SHP77 treated with DMSO at 0.1 percent for 48 hours (cell line): ENCODE measurements at places on chromosomes 2 and 18.

GRCh38 chr2:180196419-180196977, 189.4 kb upstream of the CWC22 start:
- DNase-seq: no peak

DNA sequence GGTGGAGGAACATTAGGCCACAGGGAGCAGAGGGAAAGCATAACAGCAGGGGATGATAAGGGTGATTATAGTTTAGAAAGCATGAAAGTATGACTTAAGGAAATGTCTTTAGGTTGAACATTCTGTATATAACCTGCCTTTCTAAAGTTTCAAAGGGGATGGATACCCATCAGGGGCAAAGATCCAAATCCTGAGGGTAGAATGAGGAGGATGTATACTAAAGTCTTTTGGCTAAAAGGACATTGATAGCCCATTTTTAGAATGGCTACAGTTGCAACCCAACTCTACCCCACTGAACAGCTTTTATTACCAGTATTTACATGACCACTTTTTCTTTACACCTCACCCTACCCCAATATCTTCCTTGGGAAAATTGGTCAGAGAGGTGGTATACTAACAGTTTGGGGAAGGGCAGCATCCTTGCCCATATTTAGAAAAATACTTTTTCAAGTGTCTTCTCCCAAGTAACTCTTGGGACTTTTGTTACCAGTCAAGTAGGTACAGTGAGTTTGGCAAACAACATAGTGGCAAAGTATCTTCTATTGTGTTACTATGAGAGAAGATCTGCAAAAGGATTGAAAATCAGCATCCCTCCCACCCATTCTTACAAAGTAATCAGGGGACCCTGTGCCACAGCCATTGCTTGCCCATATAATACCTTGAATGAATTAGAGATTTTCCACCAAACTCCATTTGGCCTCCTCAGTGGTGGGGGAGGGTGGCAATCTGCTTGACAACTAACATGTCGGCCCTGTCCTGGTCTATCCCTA, 8.3 kb downstream of the MAT2A start:
- DNase-seq: no peak

GRCh38 chr18:27645929-27646328, 460.8 kb upstream of the CHST9 start:
- DNase-seq: no peak

GRCh38 chr2:72911256-72911655, 6.1 kb upstream of the EMX1 start:
- DNase-seq: no peak

DNA sequence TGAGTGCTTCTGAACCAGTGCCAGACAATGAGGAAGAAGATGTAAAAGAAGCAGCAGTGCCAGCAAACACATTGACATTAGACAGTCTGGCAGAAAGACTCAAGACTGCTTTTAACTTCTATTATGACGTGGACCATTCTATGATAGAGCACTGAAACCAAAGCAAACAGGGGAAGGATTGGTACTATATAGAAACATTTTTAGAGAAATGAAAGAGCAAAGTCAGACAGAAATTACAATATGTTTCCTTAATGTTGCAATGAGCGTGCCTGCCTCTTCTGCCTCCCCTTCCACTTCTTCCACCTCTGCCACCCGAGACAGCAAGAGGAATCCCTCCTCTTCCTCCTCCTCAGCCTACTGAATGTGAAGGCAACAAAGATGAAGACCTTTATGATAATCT, 39.7 kb downstream of the DHX57 start:
- no peak for DNase-seq

DNA sequence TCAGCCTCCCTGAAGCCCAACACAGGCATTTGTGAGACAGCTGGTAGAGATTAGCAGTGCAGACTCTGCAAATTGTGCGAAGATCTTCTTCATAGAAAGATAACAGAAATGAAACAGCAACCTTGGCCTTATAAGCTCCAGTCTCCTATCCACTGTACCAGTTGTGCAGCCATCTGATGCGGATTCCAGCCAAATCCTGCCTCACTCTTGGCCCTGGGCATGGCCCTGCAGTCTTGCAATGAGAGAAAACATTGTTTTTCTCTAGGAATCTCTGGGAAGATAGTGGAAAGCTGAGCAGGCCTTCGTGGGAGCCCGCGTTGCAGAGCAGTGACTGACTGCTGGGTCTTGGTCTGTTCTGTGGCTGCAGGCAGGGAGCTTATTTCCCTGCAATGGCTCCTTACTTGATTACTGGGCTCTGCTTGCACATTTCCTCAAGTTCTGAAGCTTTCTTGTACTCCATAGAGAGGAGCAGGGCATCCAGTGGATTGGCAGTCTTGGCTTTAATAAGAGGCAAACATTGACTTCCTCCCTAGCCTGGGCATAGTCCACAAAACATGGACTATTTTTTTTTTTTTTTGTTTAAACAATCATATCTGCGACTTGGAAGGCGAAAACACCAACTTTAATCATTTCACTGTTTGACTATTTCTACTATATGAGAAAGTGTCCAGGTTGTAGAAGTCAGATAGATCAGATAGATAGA, 193.0 kb downstream of the ACTR3 start:
- no peak for DNase-seq

DNA sequence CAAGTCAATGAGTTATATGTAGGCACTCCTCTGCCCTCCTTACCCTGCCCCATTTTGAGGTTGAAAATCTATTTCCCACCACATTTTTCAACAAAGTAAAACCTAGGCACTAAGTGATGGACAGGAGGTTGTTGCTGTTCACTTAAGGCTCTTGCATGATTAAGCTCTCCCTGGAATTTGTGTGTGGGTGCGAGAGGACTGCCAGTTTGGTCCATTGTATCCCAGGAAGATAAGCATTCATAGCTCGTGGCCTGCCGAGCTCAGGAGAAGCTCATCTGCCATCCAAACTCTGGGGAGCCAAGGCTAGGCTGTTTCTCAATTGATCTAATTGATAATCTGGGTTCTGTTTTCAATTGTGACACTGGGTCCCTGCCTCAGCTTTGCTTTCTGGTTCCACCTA, 4.7 kb upstream of the MAP4K4 start:
- DNase-seq: no peak

DNA sequence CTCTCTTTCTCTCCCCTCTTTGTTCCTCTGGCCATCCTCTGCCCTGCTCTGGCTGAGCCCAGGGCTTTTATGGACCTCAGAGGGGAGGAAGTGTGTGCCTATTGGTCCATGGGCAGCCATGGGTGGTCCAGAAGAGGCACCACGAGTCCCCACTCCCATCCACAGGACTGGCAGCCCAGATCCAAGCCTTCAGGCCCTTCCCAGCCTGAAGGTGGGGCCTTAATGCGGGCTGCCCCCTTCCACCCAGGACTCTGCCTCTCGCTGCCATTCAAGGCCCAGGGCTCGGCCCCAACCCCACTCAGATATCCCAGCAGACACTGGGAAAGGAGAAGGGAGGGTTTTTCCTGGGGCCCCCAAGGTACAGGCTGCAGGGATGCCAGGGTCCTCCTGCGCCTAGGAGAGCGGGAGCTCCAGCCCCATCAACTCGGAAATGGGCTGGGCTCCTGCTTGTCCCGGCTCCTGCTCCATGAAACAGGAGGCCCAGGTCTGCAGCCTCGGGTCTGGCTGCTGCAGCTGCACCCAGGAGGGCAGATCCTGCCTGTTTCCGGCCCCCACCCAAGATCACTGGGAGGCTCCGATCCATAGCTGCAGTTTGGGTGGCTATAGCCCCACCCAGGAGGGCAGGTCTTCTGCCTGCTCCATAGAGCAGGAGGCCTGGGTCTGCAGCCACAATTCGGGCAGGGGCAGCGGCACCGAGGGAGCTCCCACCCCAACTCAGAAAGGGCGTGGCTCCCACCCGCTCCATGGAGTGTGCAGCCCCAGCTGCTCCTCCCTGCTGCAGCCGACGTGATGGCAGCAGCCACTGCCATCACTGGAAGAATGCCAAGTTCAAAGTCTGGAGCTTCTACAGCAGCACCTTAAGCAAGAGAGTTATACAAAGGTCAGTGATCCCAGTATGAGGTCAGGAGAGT, 116.6 kb upstream of the RBBP8 start:
- DNase-seq: peak; percentile 27

GRCh38 chr2:218508299-218508698, 59.9 kb downstream of the USP37 start:
- no peak for DNase-seq

DNA sequence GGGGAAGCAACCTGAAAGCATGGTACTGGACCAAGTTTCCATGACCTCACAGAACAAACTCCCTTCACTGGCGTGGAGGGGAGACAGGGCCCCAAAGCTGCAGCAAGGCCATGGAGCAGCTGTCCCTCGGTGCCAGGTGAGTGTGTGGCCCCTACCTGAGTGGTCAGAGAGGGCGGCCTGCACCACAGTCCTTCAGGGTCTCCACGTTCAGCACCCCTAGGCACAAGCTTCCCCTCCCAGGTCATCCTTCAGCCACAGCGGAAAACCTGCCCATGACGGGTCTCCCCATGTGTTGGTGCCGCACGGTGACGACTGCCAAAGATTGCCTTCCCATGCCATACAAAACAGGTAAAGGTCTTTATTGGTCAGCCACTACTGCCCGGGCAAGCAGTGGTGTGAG, 201.6 kb downstream of the MGAT5 start:
- no peak for DNase-seq

DNA sequence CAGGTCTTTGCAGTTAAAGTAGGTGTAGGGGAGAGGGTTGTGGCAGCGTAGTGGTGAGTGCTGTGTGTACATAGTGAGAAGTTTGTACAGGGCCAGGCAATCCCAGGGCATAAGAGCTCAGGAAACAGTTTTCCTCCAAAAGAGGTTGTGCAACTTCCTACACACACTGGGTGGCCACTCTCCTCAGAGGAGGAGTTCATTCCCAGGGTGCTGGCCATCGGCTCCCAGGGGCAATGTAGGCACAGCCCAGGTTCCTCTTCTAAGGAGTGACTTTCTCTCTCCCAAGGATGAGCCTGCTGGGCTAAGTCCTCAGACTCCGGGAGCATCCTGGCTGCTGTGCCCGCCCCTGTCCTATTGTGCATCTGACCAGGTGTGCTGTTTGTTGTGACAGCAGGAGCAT, 3.0 kb downstream of the ACOXL start:
- no peak for DNase-seq

DNA sequence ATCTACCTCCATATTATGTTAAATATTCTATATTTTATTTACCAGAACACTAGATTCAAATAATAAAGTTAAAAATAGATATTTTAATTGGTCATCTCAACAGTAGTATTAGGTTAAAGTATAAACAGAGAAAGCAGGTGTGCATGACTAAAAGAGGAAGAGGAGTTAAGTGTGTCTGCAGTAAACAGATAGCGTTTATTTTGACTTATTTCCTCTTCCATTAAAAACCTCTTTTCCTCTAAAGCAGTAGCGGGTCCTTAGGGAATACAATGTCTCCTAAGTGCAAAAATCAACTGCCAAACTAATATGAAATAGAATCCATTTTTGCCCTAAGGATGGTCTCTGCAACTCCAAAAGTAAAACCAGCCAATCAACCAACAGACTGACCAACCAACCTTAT, 27.7 kb downstream of the EIF2AK3 start:
- DNase-seq: no peak

DNA sequence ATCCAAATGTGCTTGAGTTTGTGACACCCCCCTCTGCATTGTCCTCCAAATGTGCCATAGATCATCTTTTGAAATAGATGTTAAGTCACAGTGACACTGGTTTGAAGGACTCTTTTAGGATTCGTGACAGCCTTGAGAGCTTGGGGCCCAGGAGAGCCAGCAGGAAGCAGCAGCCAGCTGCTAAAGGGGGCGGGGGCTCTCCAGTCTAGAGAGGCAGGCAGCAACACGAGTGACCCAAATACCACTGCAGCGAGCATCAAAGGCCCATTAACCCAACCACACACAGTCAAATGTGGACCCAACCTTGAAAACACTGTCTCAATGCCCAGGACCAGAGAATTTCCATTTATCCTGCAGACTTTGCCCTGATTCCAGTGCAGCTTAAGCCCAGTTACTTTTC, 75.6 kb downstream of the ZBTB7C start:
- peak; percentile 31 for DNase-seq

DNA sequence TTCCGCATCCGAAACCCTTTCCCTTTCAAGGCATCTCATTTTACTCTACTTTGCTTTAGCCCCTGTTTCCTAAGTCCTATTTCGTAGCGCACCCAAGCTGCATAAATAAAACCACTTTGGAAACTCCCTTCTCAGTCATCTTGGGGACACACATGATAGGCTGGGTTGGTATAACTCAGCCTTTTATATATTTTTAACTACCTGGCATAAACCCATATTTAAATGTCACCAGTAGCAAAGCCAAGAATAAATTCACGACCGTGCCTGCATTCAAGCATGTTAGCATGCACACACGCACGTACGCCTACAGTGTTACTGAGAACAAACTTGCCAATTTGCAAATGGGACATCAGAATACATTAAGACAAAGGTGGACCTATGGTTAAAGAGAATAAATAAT, 564.7 kb upstream of the PIK3C3 start:
- peak; percentile 26 for DNase-seq

DNA sequence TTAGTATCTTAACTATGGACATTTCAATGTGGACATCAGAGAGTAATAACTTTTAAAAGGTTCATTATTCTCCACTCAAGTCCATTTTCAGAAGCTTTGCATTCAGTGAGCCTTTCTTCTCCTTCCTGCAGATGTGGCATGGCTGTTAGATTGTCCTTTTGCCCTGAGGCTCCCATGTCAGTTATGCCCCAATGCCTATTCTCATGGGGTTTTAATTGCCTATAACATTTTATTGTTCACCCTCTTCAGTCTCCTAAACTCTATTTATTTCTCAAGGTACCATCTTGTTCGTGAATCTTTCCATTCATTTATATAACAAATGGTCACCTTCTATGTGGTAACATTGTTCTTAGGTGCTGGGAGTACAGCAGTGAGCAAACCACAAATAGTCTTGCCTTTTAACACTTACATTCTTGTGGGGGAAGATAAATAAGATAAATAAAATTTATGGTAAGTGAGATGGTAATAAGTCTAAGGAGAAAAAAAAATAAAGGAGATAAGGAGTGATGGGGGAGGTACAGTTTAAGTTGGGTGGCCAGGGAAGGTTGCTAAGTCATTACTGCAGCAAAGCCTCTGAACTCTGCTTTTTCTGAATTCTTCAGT, 277.9 kb upstream of the SIX3 start:
- no peak for DNase-seq

GRCh38 chr2:69390471-69390870, 3.4 kb upstream of the GFPT1 start:
- DNase-seq: no peak

DNA sequence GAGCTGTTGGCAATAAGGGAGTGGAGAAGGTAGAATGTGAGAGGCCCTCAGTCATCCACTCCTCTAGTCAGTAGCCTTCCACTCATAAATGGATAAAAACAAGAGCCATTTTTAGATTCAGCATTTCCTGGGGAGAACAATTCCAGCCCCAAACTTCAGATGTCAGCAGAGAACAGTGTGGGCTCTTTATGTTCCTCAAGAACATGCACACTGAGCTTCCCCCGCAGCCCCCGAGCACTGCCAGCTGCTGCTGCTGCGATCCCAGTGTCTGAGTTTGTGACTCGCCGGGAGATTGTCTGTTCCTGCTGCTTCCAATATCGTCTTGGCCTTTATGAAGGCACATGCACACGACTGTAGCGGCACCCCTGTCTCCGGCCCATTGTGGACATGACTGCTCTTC, 143.7 kb upstream of the CTNNA2 start:
- no peak for DNase-seq

- DNase-seq: peak; percentile 83
These were observed 108.0 kb downstream of the CDH19 start for GRCh38 chr18:66495844-66496243.
